ENCODE measurements at places on chromosomes 16 and 17.

DNA sequence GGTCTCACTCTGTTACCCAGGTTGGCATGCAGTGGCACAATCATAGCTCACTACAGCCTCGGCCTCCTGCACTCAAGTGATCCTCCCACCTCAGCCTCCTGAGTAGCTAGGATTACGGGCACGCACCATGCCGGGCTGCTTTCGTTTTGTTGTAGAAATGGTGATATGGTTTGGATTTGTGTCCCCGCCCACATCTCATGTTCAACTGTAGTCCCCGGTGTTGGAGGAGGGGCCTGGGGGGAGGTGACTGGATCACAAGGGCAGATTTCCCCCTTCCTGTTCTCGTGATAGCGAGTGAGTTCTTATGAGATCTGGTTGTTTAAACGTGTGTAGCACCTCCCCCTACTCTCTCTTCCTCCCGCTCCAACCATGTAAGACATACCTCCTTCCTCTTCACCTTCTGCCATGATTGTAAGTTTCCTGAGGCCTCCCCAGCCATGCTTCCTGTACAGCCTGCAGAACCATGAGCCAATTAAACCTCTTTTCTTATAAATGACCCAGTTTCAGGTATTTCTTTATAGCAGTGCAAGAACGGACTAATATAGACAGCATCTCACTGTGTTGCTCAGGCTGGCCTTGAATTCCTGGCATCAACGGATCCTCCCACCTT lies 6.0 kb downstream of the PDZD9 start:
- no peak for DNase-seq

DNA sequence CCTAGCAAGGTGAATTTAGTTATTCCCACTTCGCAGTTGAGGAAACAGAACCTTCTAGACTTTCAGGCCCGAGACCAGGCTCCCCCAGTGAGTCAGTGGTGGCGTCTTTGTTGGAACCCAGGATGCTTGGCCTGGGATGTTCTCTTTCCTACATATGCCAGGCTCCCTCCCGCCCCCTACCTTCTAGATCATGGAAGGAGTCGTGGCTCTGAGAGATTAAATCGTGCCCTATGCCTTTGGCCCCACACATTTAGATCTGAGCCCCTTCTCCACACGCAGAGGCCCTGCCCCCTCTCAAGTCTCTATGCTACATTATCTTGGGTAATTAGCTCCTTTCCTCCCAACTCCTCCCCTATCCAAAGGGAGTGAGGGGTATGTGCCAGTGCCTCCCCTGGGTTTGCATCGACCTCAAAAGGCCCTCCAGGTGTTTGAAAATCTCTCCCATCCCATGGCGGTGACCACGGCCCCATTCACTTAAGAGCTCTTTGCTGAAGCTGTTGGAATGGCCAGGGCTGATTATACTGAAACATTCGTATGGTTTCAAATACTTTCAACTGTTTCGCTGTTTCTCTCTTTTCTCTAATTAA lies 3.0 kb downstream of the NGFR start:
- no peak for DNase-seq

DNA sequence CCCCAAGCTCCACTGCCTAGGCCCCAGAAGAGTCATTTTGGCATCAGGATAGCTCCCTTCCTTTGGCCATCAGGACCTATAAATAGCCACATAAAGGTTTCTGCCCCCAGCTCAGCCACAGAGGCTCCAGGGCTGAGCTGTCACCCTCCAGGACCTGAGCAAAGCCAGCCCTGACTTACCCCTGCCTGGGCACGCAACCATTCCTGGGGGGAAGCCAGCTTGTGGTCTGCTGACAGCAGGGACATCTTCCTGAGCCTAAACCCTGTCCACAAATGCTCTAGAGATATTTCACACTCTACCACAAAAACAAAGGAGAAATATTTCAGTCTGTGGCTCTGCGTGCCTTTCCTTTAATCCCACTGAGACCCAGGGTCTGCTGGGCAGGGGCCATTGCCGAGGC lies 123.7 kb upstream of the CCL2 start:
- no peak for DNase-seq

DNA sequence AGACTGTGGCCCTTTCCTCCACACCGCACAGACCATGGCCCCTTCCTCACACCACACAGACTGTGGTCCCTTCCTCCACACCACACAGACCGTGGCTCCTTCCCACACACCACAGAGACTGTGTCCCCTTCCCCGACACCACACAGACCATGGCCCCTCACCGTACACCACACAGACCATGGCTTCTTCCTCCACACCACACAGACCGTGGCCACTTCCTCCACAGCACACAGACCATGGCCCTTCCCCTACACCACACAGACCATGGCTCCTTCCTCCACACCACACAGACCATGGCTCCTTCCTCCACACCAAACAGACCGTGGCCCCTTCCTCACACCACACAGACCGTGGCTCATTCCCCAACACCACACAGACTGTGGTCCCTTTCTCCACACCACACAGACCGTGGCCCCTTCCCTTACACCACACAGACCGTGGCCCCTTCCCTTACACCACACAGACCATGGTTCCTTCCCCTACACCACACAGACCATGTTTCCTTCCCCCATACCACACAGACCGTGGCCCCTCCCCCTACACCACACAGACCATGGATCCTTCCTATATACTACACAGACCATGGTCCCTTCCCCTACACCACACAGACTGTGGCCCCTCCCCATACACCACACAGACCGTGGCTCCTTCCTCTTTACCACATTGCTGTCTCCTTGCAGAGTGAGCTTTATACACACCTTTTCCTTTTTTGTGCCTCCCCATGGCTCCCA lies 297.5 kb upstream of the FOXF1 start:
- no peak for DNase-seq

DNA sequence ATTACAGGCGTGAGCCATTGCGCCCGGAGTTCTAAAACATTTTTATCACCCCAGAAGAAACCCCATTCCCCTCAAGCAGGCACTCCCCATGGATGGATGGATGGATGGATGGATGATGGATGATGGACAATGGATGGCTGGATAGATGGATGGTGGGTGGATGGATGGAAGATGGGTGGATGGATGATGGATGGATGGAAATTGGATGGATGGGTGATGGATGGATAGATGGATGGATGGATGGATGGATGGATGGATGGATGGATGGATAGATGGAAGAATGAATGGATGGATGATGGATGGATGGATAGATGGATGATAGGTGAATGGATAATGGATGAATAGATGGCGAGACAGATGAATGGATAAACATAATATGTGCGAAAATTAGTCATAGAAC lies 16.5 kb downstream of the PLA2G10 start:
- no peak for DNase-seq

GRCh38 chr17:77697480-77698400 lies 260.8 kb upstream of the TNRC6C start:
- DNase-seq, result no peak

DNA sequence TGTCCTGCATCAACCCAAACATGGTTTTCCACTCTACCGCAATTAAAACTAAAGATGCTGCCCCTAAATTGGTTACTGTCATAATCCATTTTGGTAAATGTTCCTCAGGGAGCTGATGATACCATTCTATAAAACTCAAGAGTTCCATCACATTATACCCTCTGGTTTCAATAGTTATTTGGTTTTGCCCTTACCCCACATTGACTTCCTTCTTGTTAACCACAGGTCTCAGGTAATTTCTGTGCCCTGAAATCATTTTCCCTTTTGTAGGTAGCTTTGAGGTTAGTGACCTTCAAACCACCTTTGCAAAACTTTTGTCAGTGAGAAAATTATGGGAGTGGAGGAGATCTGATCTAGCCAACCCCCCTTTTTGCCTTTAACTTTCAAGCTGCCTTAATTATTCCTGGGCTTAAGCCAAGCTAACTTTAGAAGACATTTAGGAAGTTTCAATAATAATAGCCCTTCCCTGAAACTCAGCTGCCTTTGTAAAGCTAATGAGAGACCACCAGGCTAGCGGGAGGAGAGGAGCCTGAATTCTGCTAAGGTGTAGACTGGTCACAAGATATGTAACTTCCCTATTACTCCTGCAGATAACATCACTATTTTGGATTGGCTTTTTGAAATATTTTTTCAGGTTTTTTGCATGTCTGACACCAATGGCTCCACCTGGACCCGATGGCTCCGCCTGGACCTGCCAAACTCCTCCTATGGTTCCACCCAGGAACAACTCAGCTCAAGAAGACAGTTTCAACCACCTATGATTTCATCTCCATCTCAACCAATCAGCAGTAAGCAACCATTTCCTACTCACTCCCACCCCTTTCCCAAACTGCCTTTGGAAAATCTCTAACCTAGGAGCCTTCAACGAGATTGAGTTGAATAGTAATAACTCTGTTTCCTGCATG lies 224.9 kb downstream of the HS3ST3B1 start:
- no peak for DNase-seq

GRCh38 chr16:20023190-20023589 lies 50.5 kb downstream of the GPR139 start:
- DNase-seq, result no peak

DNA sequence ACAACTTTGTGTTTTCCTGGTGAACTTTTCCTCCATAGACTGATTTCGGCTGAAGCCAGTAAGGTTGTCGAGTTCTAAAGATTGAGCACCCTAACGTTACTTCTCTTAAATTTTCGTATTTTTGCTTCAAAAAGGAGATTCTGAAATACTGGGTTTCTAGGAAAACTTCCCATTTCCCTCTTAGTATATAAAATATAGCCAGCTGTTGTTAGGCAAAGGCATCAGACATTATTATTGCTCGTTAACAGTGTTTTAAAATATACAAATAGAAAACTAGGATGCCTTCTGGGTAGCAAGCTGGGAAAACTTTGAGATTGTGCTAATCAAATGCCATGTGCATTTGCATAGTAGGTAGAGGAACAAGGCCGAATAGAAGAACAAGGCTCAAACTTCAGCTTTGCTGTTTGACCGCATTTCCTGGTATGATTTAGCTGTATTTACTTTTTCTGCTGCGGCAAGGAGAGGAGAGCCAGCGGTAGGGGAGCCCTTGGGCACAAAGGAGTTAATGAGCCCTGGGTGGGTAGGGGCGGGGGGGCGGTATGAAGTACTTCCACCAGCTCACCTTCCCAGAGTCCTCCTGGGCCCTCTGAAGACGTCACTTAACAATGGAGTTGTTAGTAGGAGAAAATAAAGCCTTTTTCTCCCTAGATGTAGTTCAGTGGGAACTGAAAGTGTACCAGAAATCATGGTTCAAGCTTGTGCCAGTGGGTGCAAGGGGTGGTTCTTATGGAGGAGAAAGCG lies 151.9 kb downstream of the MSI2 start:
- peak; percentile 42 for DNase-seq

- DNase-seq, result no peak
Measured at GRCh38 chr16:55184052-55184451, 140.0 kb upstream of the IRX6 start.

- DNase-seq, result no peak
Measured at GRCh38 chr16:1000608-1001007, 19.0 kb downstream of the SOX8 start.

GRCh38 chr17:56997313-56997712 lies 19.4 kb downstream of the SCPEP1 start:
- DNase-seq, result no peak

- peak; percentile 20 for DNase-seq
Measured at GRCh38 chr17:4635823-4636375, 5.6 kb downstream of the ALOX15 start.

- no peak for DNase-seq
Measured at GRCh38 chr17:31549121-31549524, 157.6 kb downstream of the RAB11FIP4 start.

- DNase-seq, result no peak
Measured at GRCh38 chr17:62194401-62194800, 129.3 kb upstream of the MED13 start.

GRCh38 chr17:624341-624860 lies 90.2 kb downstream of the VPS53 start:
- no peak for DNase-seq

GRCh38 chr16:27708651-27709050 lies 158.7 kb downstream of the KATNIP start:
- no peak for DNase-seq

- DNase-seq, result no peak
Measured at GRCh38 chr16:12664164-12664733, 139.4 kb downstream of the CPPED1 start.

DNA sequence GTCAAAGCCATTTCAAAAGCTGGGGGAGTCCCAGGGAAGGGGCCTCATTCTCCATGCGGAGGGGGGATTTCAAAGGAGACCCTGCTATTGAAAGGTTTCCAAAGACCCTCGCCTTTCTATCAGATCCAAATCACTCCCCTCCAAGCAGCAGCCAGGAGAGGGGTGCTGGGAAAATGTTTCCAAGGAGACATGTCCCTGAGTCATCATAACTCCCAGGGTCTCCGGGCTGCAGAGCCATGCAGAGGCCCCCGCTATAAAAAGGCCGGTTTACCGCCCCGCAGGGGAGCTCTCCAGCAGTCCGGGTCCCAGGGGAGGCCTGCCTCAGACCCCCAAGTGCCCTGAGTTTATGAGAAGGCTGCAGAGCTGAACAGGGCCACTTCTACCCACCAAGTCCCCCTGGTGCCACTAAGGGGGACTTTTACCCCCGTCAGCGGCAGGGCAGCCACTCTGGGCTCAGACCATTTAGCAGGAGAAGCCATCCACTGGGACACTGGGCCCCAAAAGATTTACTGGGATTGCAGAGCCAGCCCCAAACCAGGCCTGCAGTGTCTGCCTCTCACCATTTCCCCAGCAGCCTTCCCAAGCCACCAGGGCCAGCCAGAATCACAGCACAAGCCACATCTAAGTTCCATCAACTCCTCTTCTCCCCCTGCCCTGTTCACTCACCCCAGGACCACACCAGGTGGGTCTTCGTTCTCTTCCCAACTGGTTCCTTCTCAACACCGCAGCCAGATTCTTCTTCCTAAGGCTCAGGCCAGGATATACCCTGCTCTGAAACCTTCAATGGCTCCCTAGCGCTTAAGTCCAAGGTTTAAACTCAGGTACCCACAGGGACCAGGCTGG lies 234.4 kb downstream of the ZNF423 start:
- DNase-seq, result no peak

DNA sequence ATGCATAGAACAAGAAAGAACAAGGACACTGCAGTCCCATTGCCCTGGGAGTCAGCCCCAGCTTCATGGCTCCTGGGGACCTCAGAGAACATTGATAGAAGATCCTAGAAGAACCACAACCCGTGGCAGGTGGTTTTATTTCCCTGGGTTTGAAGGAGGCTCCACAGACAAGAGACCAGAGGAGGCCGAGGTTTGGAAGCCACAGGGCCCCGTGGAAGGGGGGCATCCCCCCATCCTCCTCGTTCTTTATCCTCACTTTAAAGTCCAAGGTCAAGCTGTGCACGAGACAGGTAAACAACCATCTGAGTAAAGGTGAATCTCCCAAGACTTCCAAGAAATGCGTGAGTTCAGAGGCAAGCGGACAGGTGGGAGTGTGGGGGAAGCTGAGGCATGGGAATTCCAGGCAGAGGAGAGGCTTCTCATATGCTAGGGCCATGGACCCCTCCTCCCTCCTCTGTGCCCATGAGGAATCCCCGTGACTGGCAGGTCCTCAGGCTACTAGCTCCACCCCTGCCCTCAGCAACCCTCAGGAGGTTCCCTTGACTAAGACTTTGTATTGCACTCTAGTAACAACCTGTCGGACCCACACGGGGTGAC lies 849 bp upstream of the SULT1A1 start:
- DNase-seq, result peak; percentile 45

DNA sequence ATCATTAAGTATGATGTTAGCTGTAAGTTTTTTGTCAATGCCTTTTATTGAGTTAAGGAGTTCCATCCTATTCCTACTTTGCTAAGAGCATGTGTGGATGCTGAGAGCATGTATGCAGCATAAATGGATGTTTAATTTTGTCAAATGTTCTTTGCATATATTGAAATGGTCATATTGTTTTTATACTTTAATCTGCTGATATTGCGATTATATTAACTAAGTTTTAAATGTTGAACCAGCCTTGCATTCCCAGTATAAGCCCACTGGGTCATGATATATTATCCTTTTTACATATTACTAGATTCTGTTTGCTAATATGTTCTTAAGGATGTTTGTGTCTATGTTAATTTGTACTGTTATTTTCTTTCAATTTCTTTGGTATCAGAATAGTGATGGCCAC lies 53.2 kb downstream of the CCDC182 start:
- no peak for DNase-seq

Data from transverse colon (tissue), 4 donors.